ENCODE measurements at places on chromosomes 7 and 10.
A peak's percentile ranks its signal among the peaks of the same experiment; 100 is the strongest.

DNA sequence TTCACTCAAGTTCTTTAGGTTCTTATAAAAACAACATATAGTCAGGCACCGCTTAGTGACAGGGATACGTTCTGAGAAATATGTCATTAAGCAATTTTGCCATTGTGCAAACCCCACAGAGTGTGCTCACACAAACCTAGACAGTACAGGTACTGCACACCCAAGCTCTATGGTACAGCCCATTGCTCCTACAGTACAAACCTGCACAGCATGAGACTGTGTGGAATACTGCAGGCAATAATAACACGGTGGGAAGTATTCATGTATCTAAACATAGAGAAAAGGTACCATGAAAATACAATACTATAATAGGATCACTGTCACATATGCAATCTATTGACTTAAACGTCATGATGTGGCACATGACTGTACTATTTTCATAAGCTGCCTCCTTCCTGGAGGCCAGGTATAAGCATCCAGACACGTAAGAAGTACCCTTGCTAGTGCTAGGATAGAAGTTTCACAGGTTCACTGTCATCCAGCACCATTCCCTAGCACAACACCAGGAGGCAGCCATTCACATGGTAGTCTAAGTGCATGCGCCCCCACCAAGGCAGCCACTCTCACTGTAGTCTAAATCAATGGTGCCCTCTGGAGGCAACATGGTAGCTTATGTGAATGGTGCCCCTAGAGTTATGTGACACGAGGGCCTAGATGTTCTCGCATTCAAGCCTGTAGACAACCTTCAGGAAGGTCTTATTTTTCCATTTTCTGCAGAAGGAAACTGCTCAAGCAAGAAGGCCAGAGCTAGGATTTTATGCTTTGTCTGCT is 98.5 kb downstream of the ARHGAP22 start:
- DNase-seq: peak; percentile 33

DNA sequence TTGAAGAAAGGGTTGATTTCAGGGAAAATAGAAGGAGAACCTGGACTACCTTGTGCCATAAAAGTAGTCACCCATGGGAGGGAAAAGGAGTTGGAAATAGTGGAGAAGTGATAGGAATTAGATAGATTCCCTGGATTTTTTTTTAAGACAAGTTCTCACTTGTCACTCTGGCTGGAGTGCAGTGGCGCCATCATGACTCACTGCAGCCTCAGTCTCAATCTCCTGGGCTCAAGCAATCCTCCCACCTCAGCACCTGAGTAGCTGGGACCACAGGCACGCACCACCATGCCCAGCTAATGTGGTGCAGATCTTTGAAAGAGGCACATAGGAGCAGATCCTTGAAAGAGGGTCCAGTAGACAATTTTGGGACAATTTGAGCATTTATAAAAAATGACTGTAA is 9.5 kb upstream of the BLNK start:
- DNase-seq: peak; percentile 22

- no peak for DNase-seq
Observed at GRCh38 chr10:114024876-114025610, 18.6 kb upstream of the ADRB1 start.

GRCh38 chr7:159152816-159153215 is 8.1 kb upstream of the VIPR2 start:
- no peak for DNase-seq

DNA sequence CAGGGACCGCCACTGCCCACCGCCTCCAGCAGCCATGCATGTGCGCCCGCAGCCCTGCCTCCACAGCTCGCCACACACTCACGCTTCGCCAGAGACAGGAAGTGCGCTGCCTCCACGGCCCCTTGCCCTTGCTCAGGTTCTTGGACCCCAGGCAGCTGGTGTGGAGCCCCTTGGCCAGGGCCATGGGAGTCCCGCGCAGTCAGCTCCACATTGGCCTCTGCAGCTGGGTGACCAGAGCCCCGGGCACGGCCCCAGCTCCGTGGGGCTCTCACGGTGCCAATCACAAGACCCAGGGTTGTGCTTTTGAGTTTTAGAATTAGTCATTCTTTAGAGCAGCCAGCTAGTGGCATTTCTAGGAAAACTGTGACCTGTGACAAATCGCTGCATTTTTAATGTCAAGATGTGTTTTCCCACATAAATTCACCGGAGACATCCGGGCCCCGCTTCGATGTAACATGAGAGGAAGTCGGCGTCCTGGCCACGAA is 4.3 kb upstream of the UTF1 start:
- DNase-seq: no peak

GRCh38 chr7:53325061-53325460 is 289.6 kb downstream of the POM121L12 start:
- no peak for DNase-seq

GRCh38 chr10:88415533-88416130 is 167.5 kb downstream of the RNLS start:
- DNase-seq: no peak
